ENCODE measurements at places on chromosomes 1 and 21.

DNA sequence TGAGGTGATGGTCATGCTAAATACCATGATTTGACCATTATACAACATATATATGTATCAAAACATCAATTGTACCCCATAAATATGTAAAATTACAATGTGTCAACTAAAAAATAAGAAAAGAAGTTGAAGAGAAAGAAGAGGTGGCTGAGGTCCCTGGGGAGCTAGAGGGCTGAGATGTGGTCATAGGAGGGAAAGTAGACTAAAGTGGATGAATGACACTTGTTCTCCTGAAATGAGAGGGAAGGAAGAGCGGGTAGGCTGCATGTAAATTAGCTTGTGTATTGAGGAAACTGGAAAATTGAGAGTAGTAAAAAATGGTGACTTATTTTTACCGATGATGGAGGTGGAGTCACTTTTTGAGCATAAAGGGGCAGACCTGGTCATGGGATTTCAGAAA lies 117.0 kb downstream of the ST6GALNAC3 start:
- no peak overlapping the region for H3K27ac ChIP-seq
- no peak overlapping the region for H3K4me3 ChIP-seq
- no peaks in the 10 kb centered on the region for H3K36me3 ChIP-seq

GRCh38 chr21:23963454-23963853 lies 1643.8 kb downstream of the MRPL39 start:
- H3K27me3 ChIP-seq, result no peaks in the 10 kb centered on the region
- H3K4me1 ChIP-seq, result peaks cover 9% of the 10 kb centered on the region
- H3K27ac ChIP-seq, result no peak overlapping the region
- no peak overlapping the region for H3K4me3 ChIP-seq

DNA sequence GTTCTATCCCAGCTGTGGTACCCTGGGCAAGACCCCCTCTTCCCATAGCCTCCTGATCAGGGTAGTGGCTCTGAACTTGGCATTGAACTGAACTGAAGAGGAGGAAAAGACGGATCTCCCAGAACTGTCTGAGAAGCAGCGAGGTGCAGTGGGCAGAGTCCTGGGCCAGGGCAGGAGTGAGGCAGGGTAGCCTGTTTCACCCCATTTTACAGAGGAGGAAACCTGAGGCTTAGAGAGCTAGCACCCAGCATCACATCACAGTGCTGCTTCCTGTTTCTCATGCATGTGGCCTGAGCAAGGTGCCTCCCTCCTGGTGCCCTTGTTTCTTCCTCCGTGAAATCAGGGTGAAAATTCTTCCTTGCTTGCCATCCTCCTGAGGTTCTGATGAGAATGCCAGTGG lies 17.1 kb downstream of the ZNF362 start:
- no peaks in the 10 kb centered on the region for H3K27me3 ChIP-seq
- no peak for DNase-seq
- H3K36me3 ChIP-seq, result peaks cover 3% of the 10 kb centered on the region
- H3K4me1 ChIP-seq, result peaks cover 18% of the 10 kb centered on the region
- no peak overlapping the region for H3K4me3 ChIP-seq

DNA sequence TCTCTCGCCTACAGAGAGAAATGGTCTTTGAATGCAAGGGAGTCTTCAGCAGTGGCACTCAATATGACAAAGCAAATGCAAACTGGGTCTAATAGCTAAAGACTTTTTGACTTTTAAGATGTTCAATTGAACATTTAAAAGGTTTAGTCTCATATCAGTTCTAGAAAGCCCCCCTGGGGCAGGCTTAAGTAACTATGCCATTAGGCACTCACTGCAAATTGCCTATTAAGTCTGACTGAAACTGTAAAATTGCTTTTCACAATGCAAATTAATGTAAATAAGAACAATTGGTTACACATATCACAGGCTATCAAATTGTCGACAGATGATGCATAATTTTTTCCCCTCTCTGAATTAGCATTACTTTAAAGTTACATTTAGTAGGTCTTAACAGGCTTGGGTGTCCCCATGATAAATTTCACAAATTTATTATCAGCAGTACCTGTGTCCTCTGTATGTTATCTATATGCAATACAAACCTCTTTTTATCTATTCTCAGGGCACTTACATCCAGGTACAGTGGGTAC lies 329.1 kb downstream of the LRRIQ3 start:
- no peaks in the 10 kb centered on the region for H3K4me1 ChIP-seq
- H3K27ac ChIP-seq, result no peak overlapping the region
- H3K4me3 ChIP-seq, result no peak overlapping the region
- no peak for DNase-seq
- H3K36me3 ChIP-seq, result no peaks in the 10 kb centered on the region

DNA sequence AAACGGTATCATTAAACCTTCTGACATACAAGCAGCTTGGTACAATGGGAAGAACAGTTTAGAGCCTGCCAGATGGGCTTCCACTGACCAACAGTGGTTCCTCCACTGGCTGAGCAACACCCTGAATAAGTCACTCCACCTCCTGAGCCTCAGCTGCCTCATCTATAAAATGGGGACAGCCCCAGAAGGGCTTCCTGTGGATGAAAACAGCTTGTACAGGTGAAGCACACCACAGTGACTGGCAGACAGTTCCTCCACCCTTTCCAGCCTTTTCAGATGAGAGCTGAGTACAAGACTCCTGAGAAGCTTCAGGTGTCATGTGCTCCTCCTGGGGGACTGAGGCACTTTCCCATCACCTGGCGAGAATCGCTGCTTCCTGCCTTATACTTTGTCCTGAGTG lies 2.1 kb downstream of the CAPZB start:
- H3K4me3 ChIP-seq, result peak overlapping the region; percentile 93
- H3K4me1 ChIP-seq, result peaks cover 74% of the 10 kb centered on the region
- peaks cover 46% of the 10 kb centered on the region for H3K36me3 ChIP-seq
- H3K27me3 ChIP-seq, result no peaks in the 10 kb centered on the region
- peak overlapping the region; percentile 95 for H3K27ac ChIP-seq

GRCh38 chr1:40029608-40030007 lies 10.9 kb upstream of the CAP1 start:
- H3K4me1 ChIP-seq, result peaks cover 32% of the 10 kb centered on the region
- DNase-seq, result no peak
- H3K36me3 ChIP-seq, result no peaks in the 10 kb centered on the region

DNA sequence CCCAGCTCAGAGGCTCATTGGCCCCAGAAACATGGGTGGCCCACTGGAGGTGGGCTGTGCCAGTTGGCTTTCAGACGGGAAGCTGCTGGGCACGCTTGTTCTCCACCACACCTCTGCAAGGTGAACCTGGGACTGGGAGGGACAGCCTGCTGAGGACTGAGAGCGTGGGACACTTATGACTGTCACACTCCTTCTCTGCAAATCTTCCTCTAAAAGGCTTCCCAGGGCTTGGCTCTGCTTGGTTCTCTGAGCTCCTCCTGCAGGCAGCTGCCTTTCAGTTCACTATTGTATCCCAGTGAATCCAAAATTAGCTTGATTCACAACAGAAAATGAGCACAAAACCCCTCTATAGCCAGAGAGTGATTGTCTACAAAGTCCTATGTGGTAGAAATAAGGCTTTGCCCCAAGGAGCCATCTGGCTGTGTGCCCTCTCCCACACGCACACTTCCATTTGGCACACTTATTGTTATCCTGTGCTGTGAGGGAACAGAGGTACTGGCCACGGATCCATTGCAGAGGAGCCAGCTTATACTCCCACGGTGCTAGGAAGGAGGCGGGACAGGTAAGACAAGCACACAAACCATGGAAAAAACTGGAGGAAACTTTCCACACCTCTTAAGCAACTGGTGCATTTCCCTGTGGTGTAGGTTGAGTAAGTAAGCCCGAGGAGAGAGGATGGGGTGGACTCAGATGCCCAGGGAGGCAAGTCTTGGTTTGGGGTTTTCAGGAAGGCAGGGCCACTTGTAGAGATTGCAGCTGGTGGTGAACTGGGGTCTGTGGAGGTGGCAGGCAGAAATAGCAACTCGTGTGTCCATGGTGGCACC lies 18.9 kb upstream of the BTG2 start:
- peak; percentile 32 for DNase-seq
- H3K27ac ChIP-seq, result peak overlapping the region; percentile 100
- peaks cover 73% of the 10 kb centered on the region for H3K4me1 ChIP-seq
- H3K36me3 ChIP-seq, result no peaks in the 10 kb centered on the region
- peak overlapping the region; percentile 61 for H3K4me3 ChIP-seq
- H3K27me3 ChIP-seq, result no peaks in the 10 kb centered on the region

DNA sequence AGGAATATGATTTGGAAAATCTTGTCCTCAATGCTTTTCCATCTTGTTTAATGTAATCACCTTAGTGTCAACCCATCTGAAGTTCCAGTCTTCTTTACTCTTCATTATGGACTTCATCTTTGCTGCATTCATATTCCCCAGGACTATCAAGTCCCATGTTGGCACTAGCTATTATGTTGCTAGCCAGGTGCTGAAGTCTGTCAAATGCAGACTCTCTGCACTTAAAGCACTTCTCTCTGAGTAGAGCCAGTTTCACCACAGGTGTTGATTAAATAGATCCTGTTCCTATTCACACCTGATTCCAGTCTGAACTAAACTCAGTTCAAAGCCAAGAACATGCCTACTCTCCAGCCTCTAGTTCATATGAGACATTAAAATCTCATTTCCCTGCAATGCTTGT lies 75.0 kb upstream of the PKN2 start:
- H3K4me3 ChIP-seq, result no peak overlapping the region
- H3K4me1 ChIP-seq, result peaks cover 3% of the 10 kb centered on the region
- no peaks in the 10 kb centered on the region for H3K36me3 ChIP-seq
- no peak overlapping the region for H3K27ac ChIP-seq
- peaks cover 9% of the 10 kb centered on the region for H3K27me3 ChIP-seq

DNA sequence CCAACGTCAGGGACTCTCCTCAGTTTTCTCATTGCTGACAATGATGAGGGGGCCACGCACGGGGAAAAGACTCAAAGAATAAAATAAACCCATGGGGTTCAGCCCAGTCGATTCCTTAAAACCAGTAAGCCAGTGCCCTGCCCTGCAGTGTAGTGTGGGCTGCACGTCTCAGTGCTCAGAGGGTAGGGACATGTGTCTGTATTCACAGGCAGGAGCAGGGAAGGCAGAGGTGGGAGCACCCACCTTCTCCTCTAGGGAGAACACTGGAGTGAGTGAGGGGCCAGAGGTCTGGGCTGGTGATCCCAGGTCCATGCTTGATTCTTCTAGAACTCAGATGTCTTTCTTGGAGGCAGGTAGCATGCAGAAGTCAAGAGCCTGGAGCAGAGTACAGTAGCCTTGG lies 303.6 kb downstream of the MATN1 start:
- H3K27ac ChIP-seq, result no peak overlapping the region
- H3K4me3 ChIP-seq, result no peak overlapping the region
- H3K36me3 ChIP-seq, result no peaks in the 10 kb centered on the region
- peaks cover 7% of the 10 kb centered on the region for H3K27me3 ChIP-seq
- DNase-seq, result no peak

DNA sequence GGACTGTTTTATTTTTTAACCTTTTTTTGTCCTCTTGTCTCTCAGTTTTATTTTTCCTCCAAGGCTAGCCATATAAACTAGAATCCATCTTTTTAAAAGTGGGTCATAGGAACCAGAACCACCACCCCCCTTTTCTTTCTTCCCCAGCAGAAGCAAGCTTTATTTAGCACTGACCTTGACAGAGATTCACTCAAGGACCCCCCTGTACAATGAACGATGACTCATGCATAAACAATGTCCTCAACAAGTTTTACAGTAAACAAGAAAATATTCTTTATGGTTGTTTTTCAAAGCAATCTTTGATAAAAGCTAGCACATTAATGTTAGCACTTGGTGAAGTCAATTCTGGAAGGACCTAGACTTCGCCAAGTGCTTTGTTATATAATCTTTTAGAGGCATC lies 14.1 kb downstream of the PKN2 start:
- no peak overlapping the region for H3K27ac ChIP-seq
- no peak for DNase-seq
- no peaks in the 10 kb centered on the region for H3K27me3 ChIP-seq
- H3K4me1 ChIP-seq, result peaks cover 4% of the 10 kb centered on the region
- peaks cover 19% of the 10 kb centered on the region for H3K36me3 ChIP-seq

- no peak overlapping the region for H3K27ac ChIP-seq
- no peaks in the 10 kb centered on the region for H3K4me1 ChIP-seq
- no peak overlapping the region for H3K4me3 ChIP-seq
Measured at GRCh38 chr1:24826510-24826909, 81.3 kb downstream of the CLIC4 start.

GRCh38 chr1:59967141-59967697 lies 40.6 kb upstream of the CYP2J2 start:
- H3K36me3 ChIP-seq, result no peaks in the 10 kb centered on the region
- H3K27ac ChIP-seq, result no peak overlapping the region
- no peak overlapping the region for H3K4me3 ChIP-seq
- peaks cover 4% of the 10 kb centered on the region for H3K4me1 ChIP-seq

DNA sequence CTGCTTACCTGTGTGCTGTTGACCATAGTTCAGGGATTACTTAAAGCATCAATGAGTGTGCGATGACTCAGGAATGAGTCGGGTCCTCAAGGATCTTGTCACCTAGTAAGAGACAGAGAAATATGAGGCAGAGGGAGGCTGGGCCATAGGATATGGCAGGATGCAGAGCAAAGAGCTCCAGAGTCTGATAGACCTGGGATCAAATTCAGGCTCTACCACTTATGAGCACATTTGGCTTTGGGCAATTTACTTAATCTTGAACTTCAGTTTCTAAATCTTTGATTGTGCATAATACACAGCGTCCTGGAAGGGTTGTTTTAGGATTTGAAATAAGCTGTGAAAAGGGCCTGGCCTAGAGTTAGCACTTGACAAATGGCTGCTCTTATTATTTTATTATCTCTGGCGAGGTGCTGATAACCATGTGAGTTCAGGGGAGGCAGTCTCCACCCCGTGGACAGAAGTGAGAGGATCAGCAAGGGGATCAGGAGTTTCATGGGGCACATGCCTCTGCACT lies 94.5 kb downstream of the ROR1 start:
- H3K27ac ChIP-seq, result no peak overlapping the region
- no peak for DNase-seq

- H3K36me3 ChIP-seq, result peaks cover 5% of the 10 kb centered on the region
- no peak overlapping the region for H3K27ac ChIP-seq
- peaks cover 20% of the 10 kb centered on the region for H3K4me1 ChIP-seq
Measured at GRCh38 chr1:51247499-51247898, 11.4 kb downstream of the RNF11 start.

DNA sequence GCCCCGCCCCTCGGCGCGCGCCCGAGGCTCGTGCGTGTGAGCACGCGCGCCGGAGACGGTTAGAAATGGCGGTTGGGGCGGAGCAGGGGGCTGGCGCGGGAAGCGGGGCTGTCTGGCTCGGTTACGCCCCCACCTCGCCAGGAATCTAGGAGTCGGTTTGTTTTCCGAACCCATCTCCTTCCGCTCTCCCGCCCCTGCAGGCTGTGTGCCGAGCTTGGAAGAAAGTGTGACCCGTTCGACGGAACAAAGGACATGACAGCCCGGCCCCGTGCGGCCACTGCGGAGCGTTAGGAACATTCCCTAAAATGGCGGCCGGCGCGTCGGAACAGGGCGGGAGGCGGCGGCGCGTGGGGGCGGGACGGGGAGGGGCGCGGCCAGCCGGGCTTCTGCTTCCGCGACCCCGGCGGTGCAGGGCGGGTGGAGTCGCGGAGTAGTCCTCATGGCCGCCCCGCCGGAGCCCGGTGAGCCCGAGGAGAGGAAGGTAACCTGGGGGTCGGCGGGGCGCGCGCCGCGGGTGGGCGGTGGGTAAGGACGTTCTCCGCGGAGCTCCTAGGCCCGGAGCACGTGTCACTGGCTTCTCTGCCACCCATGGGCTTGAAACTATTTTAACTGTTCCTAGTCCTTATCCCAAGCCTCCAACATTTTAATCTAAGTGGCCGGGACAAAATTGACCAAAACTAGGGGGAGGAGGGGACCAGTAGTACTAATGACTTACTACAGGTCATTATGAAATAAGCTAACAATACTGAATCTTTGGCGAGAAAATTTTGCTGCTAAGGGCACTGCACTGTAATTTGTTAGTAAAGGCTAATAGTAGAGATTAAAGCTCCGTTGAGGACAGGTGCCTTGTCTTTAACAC lies at the start of gene COX20:
Gene COX20 (plus strand): TSS at position 383 of the 859 bp plus-strand sequence. CDS start 57 bp downstream, at position 440.
- DNase-seq, result peak; percentile 88
- no peaks in the 10 kb centered on the region for H3K27me3 ChIP-seq
- H3K27ac ChIP-seq, result peak within 1 kb of the TSS; percentile 100
- H3K4me1 ChIP-seq, result peaks cover 54% of the 10 kb centered on the region
- peaks cover 36% of the 10 kb centered on the region for H3K36me3 ChIP-seq
